GM13976 (cell line): ENCODE measurements at places on chromosomes 1 and 21.

DNA sequence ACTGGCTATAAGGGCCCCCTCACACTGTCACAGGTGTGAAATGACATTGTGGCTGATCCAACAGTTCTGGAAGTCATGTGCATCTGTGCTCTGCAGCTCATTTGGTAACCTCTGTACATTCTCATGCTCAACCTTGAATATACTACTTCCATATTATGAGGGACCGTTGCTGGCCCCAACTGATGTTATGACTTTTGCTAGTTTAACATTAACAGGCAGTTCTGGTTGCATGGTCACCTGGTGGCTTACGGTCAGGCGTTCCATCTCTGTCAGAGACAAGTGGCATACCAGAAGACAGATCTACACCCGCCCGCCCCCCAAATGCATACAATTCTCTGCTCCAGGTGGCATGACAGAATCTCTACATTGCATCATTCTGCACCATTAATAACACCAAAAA is 6.0 kb upstream of the DIP2A start:
- no peak for DNase-seq

DNA sequence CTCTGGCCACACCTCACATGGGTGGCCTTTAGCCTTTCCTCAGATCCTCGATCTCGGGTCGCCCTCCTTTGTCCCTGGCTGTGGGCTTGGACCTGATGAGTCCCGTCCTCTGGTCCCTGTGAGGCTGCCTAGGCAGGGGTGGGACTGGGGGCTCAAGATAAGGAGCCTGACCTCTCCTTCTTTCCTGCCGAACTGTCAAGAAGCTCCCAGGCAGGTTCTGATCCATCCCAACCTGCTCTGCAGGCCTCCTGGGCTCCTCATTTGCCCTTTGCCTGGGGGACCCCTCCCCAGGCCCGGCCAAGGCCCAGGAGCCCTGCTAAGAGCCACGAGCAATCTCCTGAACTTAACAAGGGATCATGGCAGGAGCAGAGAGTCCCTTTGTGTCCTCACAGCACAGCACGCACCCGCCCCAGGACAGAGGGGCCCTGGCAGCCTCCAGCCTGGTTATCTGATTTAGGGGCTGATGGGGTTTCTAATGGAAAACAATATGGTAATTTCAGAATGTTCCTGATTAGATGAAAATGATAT is 82.4 kb upstream of the POU3F1 start:
- no peak for DNase-seq

GRCh38 chr1:202162047-202162417 is 1.6 kb upstream of the PTPN7 start:
- peak; percentile 76 for DNase-seq

DNA sequence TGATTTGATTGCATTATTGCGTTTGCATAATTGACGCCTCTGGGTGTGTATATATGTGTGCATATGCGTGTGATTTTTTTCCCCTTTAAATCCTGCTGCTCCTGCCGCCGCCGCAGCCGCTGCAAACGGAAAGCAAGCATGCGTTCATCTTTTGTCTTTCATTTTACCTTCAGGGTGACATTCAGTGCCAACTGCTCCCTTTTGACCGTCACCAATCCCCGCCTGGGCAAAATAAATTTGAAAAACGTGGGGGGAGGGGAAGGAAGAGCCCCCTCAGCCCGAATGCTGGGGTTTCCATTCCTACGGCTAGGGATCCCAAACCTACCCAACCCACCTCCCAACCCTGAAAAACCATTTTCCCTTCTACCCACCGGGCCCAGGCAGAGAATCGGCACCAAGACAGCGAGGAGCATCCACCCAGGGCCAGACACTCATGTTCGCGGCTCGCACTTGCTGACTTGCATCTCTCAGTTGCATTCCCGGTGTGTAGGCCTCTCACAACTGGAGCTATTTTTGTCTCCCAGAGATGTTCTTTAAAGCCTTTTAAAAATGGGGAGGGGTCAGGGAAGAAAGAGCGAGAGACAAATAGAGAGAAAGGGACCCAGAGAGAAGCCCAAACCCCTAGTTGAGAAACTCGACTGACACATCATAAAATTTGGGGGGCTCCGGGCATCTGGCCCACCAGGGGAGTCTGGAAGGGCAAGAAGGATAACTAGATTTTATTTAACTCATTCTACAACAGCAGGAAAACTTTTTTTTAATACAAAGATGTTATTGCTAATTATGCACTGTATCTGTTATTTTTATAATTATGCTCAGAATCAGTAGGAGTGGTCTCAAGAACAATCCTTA is 367.1 kb upstream of the ESRRG start:
- DNase-seq: no peak

DNA sequence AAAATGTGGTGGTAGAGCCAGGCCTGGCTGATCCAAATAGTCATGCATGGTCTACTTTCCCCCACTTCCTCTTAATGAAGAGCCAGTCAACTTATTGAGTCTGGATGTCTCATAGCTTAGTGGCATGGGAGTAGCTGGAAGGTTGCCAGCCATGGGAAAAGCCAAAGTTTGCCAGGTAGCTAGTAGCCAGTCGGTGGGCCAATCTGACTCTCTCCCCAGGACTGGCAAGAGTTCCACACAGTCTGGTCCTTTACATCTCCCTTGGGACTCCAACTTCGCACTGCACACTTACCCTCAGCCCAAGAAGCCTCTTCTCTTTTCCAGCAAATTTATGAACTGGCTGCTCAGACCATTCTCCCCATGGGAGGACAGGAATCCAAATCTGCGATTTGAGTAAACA is 8.3 kb downstream of the WARS2 start:
- DNase-seq: no peak

- no peak for DNase-seq
Measured at GRCh38 chr1:205056188-205056611, 13.2 kb downstream of the CNTN2 start.

GRCh38 chr1:32014199-32014947 is 705 bp downstream of the KHDRBS1 start:
- peak; percentile 65 for DNase-seq

DNA sequence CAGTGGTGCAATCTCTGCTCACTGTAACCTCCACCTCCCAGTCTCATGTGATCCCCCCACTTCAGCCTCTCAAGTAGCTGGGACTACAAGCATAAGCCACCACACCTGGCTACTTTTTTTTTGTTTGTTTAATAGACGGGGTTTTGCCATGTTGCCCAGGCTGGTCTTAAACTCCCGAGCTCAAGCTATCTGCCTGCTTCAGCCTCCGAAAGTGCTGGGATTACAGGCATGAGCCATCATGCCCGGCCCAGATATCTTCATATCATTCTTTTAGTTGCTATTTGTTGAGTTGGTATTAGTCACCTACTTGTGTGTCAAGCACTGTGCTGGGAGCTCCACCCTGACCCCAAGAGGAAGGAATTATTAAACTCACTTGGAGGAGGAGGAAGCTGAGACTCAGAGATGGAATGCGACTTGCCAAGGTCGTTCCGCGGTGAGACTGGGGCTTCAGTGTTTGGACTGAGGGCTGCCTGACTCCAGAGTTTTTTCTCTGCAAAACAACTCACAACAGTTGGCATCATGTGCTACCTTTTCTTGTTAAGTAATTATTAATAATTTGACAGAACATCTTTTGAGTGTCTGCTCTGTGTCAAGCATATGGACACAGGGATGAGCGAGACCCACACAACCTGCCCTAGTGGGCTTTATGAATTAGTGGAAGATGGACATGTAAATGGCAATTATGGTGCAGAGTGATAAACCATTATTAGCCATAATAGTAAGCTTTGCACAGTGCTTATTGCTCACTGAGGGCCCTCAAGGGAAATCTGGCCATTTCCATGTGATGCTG is 132.0 kb downstream of the FOXD2 start:
- DNase-seq: no peak

DNA sequence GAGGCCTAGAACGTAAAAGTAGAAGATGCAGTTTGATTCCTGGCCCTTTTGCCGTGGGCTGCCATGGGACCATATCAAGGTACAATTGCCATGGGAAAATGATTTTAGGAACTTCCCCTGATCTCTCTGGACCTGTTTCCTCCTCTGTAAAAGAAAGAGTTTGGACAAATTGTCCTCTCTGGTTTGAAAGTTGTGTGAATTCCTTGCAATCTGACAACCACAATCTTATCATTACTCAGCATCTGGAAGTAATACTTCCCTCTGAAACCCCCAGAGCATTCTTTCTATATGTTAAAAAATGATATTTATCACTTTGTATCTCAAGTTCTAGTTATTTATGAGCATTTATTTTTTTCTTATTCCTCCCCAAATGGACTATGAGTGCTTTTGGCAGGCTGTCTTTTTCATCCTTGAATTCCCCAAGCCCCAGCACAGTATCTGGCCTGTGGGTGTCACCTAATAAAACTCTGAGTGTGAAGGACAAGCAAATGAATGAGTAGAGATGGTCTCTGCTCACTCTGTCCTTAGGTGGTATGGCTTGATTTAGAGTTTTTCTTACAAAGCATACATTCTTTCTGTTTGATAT is 181.1 kb downstream of the DYRK1A start:
- DNase-seq: no peak

DNA sequence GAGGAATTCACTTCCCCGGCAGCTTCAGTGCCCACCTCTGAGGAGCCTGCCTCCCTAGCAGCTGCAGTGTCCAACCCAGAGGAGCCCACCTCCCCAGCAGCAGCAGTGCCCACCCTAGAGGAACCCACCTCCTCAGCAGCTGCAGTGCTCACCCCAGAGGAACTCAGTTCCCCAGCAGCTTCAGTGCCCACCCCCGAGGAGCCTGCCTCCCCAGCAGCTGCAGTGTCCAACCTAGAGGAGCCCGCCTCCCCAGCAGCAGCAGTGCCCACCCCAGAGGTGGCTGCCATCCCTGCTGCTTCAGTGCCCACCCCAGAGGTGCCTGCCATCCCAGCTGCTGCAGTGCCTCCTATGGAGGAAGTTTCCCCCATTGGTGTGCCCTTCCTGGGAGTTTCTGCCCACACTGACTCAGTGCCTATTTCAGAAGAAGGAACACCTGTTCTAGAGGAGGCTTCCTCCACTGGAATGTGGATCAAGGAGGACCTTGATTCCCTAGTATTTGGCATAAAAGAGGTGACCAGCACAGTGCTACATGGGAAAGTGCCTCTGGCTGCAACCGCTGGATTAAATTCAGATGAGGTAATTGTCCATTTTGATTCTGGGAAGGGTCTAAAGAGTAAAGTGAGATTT is 77.4 kb upstream of the BMP8A start:
- DNase-seq: no peak

GRCh38 chr1:94864821-94865220 is 44.7 kb downstream of the SLC44A3 start:
- no peak for DNase-seq

DNA sequence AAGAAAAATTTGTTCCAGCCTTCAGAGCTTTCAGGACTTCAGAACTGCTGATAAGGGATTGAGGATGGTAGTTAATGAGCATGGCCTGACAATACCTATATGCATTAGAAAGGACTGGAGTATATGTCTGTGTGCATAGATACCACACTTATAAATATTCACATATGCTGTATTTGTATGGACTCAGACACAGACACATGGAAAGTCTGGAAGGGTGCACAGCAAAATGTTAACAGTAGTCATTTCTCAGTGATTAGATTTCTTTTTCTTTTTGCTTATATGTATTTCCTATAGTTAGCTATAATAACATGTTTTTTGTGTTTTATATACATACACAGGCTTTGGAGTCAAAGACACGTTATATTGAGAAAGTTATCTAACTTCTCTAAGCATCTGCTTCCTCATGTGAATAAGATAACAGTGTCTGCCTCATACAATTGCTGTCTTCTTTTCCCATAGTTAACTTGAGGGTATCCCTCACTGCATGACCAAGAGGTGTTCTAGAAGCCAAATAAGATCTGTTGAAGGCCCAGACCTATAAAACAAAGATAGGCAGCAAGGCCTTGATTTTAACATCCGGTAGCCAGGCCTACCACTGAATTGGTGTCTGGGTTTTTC is 31.3 kb downstream of the INPP5B start:
- DNase-seq: no peak

DNA sequence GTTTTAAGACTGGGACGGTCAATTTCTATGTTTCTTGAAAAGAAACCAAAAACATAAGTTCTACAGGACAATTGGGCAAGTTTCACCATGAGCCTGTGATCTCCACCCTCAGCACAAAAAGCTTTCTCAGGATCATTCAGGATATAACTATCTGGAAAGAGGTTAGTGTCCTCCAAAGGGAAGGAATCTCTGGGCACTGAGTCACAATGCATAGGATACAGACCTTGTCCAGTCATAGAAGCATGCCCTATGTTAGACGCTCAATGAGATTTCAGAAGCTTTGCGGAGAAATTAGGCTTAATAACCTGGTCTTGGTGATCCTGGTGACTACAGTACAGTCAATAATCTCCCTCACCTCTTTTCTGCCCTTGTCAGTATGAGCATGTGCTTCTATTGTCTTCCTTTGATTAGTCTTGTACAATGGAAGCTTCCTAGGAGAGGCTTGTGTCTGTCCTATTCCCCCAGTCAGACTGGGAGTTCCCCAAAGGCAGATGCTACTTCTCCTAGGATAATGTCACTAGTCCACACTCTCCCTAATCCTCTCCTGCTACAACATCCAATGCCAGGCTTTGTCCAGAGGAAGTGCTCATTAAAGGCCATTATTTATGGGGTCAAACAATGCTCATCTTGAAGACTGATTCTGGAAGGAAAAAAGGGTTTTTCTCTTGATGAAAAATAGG is 97.4 kb downstream of the KCNH1 start:
- no peak for DNase-seq

DNA sequence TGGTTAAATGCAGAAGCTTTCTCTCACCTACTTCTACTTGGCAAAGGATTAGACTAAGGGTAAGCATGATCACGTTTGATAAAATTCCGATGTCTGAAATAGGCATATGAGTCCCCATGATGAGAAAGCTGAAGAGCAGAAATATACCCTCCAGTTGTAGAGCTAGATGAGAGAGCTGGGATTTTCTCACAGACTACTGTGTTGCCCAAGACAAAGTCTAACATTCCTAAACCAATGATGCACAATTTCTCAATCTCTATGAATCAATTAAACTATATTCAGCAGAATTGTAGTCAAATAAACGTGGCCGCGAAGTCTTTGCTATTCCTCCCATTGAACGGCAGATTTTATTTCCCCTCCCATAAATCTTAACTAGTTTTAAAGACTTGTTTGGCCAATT is 699.2 kb downstream of the KCNT2 start:
- DNase-seq: no peak

- DNase-seq: no peak
Measured at GRCh38 chr1:10784998-10785727, 11.3 kb downstream of the CASZ1 start.
